HuH-7 (cell line): ENCODE measurements at places on chromosomes 4 and X.

DNA sequence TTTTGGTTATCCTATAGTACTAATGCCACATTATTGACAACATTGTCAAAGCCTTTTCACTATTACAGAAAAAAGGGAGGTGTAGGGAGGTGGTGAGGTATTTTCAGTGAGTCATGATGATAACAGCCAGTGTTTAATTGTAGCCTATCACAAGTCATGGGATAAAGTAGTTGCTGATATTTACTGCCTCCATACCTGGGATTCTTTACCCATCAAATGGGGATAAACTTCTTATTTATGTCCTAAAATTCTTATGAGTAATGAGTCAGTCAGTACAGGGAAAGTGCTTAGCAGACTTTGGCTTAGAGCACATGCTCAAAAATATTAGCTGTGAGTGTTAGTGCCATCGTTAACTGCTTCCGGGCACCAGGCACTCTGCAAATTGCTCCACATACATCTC is 25.7 kb downstream of the ADGRG2 start:
- DNase-seq = no peak

- no peak for DNase-seq
These were observed 170.0 kb downstream of the ADRA2C start for GRCh38 chr4:3936184-3936583.

GRCh38 chr4:81664079-81664478 is 192.4 kb upstream of the RASGEF1B start:
- no peak for DNase-seq

DNA sequence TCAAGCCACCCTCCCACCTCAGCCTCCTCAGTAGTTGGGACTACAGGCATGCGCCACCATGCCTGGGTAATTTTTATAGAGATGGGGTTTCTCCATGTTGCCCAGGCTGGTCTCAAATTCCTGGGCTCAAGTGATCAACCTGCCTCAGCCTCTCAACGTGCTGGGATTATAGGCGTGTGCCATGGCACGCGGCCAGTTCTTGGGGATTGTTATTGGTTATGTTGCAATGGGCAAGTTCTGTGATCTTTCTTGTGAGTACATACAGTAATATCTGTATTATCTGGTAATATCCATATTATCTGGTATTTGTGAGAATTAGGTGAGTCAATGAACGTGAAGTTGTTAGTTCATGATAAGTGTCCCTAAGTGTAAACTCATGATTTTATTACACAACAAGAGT is 90.3 kb upstream of the TBL1X start:
- DNase-seq = no peak

- DNase-seq = no peak
These were observed at the start of gene ARHGEF9 for GRCh38 chrX:63784902-63785707. Gene ARHGEF9 (minus strand): TSS chrX:63785214. CDS start chrX:63785145, 69 bp downstream.

GRCh38 chrX:109537324-109537665 is 651 bp downstream of the NXT2 start:
- DNase-seq = peak; percentile 8

DNA sequence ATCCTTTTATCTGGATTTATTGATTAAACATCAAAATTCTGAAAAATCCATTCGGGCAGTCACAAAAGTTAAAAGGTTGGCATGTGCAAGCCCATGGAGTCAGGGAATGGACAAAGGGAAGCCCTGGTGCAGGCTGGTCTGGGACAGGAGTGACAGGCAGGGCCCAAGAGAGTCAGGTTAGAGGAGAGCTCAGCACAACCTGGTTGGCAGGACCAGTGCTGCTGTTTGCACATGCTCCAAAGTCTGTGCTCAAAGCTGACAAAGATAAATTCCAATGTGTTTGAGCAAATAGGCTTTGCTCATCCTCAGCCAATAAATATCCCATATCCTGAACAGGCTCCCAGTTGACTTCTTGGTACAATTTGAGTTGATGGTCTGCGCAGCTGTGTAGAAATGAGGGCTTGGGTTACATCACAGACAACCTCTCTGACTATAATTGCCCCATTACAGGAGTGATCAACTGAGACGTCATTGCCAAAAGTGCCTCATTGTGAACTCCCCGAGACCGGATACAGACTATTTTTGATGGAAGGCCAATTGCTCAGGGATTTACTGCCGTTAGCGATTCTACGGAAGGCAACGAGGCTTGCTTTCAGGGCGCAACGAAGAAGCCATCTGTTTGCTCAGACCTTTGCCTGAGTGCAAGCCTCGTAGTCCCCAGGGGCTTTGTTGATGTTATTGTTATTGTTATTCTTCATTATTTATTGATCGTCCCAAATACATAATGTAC is 1008.1 kb upstream of the TENM3 start:
- no peak for DNase-seq

- no peak for DNase-seq
These were observed 37.7 kb downstream of the NBDY start for GRCh38 chrX:56766554-56767347.

DNA sequence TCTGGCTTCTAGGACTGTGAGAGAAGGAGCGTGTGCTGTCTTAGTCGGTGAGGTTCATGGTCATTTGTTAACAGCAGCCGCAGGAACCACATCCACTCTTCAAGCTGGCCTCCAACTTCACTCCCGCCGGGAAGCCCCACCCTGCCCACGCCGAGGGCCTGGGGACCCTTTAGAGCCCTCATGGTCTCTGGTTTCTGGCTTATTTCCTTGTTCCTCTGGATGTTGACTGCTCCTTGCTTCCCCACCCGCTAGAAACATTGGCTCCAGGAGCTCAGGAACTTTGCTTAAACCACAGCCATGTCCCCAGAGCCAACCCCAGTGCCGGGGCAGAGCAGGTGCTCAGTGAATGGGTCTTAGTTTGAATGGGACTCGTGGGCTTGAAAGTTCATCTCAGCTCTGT is 40.8 kb downstream of the HTRA3 start:
- no peak for DNase-seq

GRCh38 chr4:118810991-118811764 is 24.7 kb downstream of the SEC24D start:
- DNase-seq = no peak

GRCh38 chr4:52197306-52197705 is 146.2 kb downstream of the SPATA18 start:
- no peak for DNase-seq

DNA sequence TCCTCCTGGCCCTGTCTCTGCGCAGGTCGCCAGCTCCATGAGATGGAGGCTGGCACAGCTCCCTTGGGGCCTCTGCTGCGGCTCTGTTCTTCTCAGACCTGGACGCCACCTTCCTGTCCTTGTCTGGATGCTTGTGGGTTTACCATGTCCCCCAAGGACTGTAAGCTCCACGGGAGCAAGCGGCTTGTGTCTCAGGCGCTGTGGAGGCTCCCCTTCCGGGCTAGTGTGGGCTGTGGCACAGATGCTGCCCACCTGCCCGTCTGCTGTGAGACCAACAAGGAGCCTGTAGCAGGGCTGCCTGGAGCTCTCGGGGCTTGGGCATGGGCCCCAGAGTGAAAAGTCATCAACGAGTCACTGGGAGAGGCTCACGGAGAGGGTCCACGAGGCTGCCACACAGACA is 25.2 kb downstream of the NAT8L start:
- no peak for DNase-seq

GRCh38 chr4:47915378-47915777 is 995 bp upstream of the NFXL1 start:
- DNase-seq = no peak
